HL-60 (cell line): ENCODE measurements at places on chromosomes 4 and X.

DNA sequence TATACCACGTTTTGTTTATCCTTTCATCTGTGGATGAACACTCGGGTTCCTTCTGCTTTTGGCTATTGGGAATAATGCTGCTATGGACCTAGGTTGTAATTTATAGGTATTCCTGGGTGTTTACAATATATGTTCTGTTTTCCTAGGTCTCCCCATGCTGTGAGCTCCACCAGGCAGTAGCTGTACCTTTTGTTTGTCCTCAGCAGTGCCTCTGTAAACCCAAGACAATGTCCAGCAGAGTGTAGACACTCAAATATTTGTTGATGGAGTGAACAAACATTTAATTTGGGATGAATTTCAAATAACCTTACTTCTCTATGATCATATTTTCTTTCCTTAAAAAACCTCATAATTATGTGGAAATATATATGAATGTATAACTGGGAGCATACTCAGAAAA, 259.5 kb upstream of the BOD1L1 start:
- no peak for DNase-seq

GRCh38 chr4:173403051-173403450, 4.1 kb upstream of the SCRG1 start:
- no peak for DNase-seq

DNA sequence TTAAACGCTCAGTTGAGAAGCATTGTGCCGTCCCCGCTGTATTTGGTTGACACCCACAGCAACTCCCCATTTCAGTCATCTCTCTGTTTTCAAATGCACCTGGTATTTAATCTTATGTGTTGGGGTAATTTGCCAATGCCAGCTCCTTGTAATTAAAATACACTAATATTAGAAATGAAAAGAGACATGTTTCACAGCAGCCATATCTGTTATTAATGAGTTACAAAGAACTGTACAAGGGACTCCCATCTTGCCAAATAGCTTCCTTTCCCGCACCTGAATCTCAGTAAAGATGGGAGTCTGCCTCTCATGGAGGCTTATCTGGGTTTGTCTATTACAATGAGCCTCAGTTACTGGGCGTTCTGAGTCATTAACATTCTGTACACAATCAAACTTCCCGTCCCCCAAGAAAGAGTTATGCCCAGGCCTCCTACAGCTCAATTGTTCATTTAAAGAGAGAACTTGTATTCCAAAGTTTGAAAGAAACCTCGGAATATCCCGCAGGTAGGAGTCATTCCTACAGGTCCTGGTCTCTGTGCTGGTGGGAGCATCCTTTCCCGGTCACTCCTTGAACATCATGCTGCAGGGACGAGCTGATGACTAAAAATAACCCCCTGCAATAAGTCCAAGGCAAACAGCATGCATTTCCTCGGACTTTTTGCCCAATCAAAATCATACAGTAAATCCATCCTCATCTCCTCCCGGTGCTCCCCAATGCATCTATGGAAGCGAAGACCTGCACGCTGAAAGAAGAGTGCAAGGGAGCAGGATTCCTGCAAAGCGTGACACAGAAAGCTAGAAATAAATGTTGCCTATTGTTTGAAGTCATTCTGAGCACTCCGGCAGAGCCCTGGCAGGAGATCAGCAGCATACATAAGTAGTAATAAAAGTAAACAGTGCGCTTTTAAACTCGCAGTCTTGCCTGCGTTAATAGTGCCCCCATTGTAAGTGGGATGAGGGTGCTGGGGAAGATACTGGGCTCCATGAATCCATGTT, 926 bp downstream of the NDP start:
- DNase-seq, result no peak

DNA sequence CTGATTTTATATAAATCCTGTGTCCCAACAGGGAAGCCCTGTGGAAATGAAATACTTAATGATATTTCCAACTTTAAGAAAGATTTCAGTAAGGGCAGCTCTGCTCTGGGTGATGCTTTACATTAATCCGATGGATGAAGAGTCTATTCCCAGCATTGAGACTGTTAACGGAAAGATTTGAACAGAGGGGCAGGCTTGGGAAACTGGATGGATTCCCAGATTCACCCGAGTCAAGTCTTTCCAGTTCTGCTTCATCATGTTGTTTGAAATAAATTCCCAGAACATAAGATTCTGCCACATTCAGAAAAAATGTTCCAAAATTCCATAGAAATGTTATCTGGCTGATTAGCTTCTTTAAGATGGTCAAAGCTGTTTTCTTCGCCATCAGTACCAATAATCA, 246.0 kb downstream of the FBXW7 start:
- no peak for DNase-seq

DNA sequence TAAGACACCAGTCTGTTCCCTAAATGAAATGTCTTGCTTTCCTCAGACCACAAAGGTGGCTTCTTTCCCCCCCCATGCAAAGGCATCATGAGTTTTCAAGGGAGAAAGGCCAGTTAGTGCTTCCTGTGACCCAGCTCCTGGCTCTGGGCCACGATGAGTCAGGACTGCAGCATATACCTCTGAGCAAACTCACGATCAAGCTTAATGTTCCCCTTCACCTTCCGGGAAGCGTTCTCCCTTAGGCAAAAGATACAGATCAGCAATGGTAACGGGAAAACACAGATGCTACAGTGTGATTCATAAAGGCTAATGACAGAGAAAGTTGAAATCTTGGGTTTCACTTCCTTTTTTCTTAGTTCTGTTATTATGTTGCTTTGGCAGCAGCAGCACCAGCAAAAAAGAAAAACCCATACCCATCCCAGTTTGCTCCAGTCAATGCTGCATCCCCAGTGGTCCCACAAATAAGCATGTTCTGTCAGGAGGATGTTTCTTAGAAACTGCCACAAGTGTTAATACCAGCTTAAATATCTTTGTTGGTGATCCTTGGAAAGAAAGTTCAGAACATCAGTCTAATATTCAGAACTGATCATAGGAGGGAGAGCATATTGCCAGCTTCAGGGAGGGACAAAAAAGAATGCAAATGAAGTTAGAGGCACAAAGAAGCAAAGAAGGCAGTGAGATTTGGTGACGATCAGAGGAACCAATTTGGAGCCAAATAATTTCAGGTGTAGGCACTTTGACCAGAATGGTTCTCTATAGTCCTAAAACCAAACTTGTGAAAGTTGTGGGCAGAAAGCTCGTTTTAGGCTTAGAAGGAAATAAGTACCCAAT, 41.2 kb downstream of the LONRF3 start:
- peak; percentile 75 for DNase-seq

DNA sequence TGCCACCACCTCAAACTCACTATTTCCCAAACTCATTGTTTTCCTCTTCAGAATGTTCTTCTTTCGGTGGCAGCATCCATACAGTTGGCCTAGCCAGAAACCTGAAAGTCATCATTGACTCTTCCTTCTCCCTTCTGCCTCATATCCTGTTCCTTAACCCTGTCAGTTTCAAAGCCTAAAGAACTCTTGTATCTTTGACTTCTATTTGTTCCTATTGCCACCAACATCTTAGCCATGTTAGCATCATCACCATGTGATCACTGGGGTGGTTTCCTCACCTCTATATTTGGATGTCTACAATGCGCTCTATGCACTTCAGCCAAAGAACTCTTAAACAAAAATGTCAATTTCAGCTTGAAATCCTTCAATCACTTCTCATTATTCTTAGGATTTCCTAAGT, 29.0 kb downstream of the DDX60L start:
- DNase-seq, result no peak

DNA sequence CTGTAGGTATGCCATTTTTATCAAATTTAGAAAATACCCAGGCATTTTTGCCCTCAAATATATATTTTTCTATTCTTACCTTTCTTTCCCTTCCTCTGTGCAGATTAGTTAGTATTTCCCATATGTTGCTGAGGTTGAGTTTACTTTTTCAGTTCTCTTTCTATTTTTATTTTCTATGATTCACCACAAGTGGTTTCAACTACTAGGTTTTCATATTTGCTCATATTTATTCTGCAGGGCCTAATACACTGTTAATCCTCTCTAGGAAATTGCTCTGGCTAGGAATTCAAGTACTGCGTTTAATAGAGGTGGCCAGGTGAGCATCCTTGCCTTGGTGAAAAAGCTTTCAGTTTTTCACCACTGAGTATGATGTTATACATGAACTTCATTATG, 1535.3 kb upstream of the PCDH10 start:
- DNase-seq, result no peak

- no peak for DNase-seq
Measured at GRCh38 chrX:105723966-105724735, 98.2 kb upstream of the NRK start.

- no peak for DNase-seq
Measured at GRCh38 chr4:22215084-22215483, 266.5 kb upstream of the KCNIP4 start.

- no peak for DNase-seq
Measured at GRCh38 chr4:124565371-124565770, 147.2 kb downstream of the ANKRD50 start.

DNA sequence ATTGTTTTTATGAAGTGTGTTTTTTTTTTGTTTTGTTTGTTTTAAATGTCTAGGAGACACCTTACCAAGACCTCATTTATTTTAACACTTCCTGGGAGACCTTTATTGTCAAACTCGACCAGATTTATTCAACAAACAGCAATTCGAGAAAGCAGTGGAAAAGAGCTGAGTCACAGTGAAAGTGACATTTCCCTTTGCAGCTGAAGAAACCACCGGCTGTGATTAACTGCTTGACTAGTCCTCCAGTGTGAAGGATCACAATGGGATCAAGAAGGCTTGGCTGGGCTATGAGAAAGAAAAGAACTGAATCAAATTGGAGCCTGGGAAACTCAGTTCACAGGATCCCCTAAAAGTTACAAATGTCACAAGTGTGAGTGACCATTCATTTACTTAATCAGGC, 11.9 kb upstream of the ADH7 start:
- DNase-seq, result no peak

DNA sequence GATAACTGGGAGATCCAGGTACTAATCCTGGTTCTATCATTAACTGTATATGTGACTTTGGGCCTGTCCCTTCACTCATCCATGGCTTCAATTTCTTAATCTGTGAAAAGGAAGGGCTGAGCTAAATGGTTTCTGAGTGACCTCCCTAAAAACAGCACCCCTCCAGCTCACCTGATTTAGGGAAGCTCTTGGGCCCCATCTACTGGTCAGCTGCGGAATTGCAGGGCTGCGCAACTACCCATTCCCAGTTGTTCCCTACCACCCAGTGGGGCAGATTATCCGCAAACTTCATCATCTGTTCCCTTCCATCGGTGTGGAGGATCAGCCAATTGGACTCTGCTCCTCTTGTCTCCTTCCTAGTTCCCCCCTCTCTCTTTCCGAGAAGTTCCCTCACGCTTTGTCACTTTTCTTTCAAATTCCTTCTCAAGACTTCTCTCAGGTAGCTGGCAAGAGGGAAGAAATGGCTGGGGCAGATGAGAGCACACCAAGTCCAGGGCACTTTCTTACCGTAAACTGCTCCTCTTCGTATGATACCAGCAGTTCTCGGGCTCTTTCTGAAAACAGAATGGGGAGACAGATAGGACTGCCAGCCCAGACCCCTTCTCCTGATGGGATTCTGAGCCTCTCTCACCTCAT, 5.8 kb downstream of the LAS1L start:
- peak; percentile 32 for DNase-seq

DNA sequence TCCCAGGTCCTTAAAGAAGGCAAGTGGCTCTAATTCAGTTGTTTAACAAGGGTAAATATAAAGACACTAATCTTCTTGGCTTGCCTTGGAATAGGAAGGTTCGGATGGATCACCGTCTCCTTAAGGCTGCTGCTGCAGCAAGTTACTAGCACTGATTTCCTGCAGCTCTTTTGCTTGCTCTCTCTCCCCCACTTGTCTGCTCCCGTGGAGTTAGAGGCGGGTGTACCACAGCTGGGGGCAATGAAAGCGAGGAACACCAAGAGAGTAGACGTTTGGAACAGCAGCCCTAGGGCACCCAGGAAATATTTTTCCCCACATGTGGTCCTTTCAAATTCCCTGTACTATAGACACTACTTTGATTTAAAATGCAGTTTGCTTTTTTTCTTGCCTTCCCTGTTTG, 202.2 kb downstream of the SH2D1A start:
- DNase-seq, result no peak

DNA sequence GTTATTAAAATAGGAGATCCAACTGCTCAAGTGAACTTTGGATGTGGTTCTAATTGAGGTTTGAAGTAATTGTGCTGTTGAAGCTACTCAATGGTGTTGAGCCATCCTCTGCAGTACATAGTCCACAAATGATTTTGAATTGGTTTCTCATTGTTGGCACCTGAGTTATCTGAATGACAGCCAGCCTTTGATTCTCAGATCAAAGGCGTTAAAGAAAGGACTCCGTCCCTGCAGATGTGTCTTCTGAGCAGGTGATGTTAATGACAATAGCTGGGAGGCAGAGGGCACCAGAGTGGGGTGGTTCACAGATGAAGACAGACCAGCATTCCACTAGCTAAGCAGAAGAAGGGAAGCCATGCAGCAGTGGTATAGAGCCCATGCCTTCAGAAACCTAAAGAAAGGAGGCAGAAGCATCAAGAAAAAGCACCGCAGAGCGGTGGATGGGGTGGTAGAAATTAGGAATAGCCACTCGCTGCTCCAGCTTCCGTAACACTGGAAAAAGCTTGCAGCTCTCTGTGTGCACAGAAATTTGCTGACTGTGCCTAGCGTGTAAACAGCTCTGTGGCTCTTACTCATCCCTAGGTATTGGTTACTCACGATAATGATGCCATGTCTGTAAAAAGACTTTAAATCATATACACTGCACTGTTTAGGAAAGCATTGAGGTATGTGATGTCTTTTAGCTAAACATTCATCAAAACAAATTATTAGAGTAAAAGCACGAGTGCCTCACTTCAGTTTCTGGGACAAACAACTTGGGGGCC, 79.2 kb upstream of the CLCN4 start:
- DNase-seq, result no peak

DNA sequence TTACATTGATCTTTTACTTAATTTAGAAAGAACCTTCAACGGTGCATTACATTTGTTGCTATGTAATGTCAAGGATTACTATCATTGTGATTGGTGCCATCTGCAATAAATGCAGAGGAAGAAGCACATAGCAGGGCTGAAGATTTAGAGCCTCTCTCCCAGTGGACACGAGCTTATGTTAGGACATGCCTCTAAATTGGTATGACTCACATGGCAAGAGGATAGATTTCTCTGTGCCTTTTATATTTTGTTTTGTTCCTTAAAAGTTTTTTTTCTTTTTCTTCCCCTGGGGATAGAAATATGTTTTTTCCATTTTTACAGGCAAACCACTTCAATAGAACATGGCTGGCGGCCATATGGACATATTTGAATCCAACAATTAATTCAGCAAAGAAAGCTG, 205.0 kb upstream of the HAND2 start:
- no peak for DNase-seq
